Subcutaneous adipose tissue (tissue), 4 donors: ENCODE measurements at places on chromosomes 13 and 19. TPM values are rescaled to one million over a fixed set of nuclear protein-coding genes. Genes with fewer than 3 reads are reported as not detected.

RASAL3 gene
- total RNA-seq = 7.0 TPM

DIRAS1 gene
- 0.85 TPM for total RNA-seq

JUNB gene
- 180 TPM for total RNA-seq

KLK3 gene
- total RNA-seq = not detected

PNPLA6 gene
- 63.4 TPM for total RNA-seq
